Tibial nerve (tissue), 4 donors: ENCODE measurements at places on chromosomes 7 and 10.

DNA sequence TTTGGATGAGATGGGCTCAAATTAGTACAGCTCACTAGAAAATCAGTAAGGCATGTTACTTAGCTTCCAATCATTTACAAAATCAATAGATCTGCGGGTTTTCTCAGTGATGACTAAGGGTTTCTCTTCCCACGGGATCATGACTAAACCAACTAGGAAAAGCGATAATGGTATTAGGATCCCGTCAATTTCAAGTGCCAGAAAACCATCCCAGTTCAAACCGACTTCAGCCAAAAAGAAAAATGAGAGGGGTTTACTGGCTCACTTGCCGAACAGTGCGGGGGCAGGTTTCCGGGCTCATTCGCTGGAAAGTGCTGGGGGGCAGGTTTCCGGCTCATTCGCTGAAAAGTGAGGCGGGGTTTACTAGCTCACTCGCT, 62.1 kb upstream of the LYZL2 start:
- H3K36me3 ChIP-seq: no peaks in the 10 kb centered on the region
- H3K27me3 ChIP-seq: no peaks in the 10 kb centered on the region
- DNase-seq: no peak
- peak overlapping the region; percentile 27 for H3K4me3 ChIP-seq
- no peaks in the 10 kb centered on the region for H3K4me1 ChIP-seq
- peak overlapping the region; percentile 74 for H3K27ac ChIP-seq

DNA sequence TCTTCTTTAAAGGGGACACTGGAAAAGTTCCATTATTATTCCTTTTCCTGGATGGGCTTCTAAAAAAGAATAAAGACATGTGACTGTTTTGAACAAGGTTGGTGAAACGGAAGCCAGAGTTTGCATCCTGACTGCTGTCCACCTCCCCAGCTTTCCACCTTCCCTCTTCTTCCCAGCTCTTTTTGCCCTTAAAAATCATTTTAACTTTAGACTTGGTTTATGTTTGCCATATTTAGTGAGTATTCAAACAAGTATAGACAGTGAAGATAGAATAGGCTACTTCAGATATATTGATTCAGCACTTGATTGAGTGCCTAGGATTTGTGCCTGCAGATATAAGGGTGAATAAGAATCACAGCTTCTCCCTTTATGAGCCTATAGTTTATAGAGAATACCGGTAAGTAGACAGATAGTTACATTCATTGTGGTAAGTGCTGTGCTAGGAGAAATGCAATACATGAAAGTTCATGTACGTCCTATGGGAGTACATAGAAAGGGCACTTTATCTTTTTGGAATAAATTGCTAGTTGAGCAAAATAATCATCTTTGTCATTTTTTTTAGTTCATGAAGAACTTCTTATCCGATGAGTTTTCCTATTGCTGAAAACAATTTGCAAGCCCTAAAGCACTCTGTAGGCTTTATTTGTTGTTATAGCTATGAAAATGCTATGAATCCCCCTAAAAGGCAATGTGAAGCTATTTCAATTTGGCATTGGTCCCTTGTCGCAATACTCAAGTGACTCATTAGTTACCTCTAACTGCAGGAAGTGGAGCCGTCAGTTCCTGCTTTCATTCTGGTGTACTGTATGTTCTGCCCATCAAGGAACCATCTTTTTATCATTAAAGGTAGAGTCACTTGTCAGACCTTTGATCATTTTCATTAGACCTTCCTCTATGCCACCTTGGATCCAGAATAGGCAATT, 57.2 kb upstream of the STRIP2 start:
- no peak for DNase-seq
- H3K27me3 ChIP-seq: no peaks in the 10 kb centered on the region
- H3K4me3 ChIP-seq: no peak overlapping the region
- peaks cover 12% of the 10 kb centered on the region for H3K36me3 ChIP-seq
- H3K4me1 ChIP-seq: peaks cover 12% of the 10 kb centered on the region
- H3K27ac ChIP-seq: no peak overlapping the region

DNA sequence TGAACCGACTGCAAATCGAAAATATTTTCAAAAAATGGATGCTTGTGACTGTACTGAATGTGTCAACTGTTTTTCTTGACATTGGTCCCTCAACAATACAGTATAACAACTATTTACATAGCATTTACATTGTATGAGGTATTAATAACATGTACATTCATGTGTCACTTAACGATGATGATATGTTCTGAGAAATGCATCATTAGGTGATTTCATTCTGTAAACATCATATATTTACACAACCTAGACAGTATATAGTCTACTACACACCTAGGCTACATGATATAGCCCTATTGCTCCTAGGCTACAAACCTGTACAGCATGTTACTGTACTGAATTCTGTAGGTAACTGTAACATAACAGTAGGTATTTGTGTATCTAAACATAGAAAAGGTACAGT, 39.7 kb downstream of the SIRT1 start:
- H3K4me1 ChIP-seq: no peaks in the 10 kb centered on the region
- no peaks in the 10 kb centered on the region for H3K36me3 ChIP-seq
- no peak for DNase-seq
- H3K4me3 ChIP-seq: no peak overlapping the region
- no peaks in the 10 kb centered on the region for H3K27me3 ChIP-seq

DNA sequence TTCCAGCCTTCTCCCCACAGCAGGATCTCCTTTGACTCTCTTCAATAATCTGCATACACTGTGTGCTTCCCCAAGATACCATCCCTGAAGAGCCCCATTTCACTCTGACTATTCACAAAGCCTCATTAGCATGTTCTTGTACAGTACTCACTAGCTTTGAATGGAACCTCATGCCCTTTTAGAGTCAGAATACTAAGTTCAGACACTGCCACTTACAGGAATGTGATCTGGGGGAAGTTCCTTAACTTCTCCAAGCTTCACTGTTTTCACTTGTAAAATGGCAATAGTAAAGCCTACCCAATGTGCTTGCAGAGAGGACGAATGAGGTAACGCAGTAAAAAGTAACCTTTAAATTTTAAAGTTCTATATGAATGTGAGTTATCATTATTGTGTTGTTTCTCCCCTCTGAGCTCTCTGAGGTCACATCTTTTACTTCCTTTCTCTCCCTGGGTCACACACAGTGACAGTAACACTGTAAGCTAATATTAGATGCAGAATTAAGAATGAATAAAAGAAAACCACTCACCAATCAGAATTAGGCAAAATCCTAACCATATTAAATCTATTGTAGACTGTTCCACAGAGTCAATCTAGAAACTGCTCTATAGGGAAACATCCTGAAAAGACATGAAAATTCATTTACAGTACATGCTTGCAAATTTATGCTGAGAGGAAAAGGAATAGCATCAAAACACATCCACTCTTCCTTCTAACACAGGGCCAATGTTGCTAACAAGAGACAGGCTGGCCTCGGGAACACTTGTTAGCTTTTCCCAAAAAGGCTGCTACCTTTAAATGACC, 64.2 kb upstream of the IL6 start:
- no peak overlapping the region for H3K27ac ChIP-seq
- no peak overlapping the region for H3K4me3 ChIP-seq
- H3K4me1 ChIP-seq: no peaks in the 10 kb centered on the region
- DNase-seq: no peak

DNA sequence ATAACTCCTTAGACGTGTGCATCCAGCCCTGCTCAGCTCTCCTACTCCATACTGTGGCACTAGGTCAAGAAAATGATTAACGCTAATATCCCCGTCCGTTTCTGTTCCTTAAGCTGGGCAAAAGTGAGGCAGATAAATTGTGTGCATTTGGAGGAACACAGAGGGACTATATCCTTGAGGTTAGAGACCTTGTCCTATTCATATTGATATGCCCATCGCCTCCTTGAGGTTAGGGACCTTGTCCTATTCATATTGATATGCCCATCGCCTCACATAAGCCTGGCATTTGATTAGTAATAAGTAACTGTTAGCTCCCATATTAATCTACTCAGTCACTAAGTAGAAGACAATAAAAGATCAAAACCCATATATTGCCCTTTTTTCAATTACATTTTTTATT, 12.9 kb upstream of the TAX1BP1 start:
- no peaks in the 10 kb centered on the region for H3K4me1 ChIP-seq
- DNase-seq: no peak
- H3K27ac ChIP-seq: no peak overlapping the region
- H3K27me3 ChIP-seq: no peaks in the 10 kb centered on the region
- H3K4me3 ChIP-seq: no peak overlapping the region

DNA sequence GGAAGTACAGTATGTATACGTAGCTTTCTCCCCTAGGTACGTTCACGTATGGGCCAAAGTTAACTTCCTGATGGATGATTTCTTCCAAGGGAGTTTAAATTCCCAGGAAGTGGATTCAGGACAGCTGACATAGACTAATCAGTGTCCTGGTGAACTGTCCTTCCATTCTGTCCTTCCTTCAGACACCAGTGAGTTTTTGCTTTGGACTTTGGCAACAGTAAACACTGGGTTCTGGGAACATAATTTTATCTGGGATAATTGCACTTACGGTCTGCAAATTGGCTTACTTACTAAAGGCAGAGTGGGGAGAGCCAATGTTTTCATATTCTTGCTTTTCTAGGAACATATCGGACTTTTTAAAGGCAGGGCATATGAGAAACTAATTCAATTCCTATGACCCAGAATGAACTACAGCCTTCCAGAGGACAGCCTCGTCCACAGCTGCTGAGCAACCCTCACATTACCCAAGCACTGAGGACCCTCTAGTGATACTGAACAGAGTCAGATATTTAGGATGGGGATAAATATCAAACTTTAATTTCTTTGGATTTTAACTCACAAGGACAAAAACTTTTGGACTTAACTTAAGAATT, 97.9 kb downstream of the RAB18 start:
- no peaks in the 10 kb centered on the region for H3K4me1 ChIP-seq
- H3K27ac ChIP-seq: no peak overlapping the region
- DNase-seq: no peak
- no peaks in the 10 kb centered on the region for H3K36me3 ChIP-seq
- H3K4me3 ChIP-seq: no peak overlapping the region
- H3K27me3 ChIP-seq: no peaks in the 10 kb centered on the region

GRCh38 chr7:891291-891690, 14.9 kb downstream of the GET4 start:
- H3K27me3 ChIP-seq: no peaks in the 10 kb centered on the region
- H3K36me3 ChIP-seq: peaks cover 92% of the 10 kb centered on the region
- H3K4me3 ChIP-seq: no peak overlapping the region
- no peaks in the 10 kb centered on the region for H3K4me1 ChIP-seq
- no peak for DNase-seq
- H3K27ac ChIP-seq: no peak overlapping the region
